ENCODE measurements at places on chromosomes 5 and 9. TPM values are rescaled to one million over a fixed set of nuclear protein-coding genes. Genes with fewer than 3 reads are reported as not detected.

- DNase-seq, result no peak
These were observed 21.4 kb downstream of the ZNF608 start for GRCh38 chr5:124725040-124725434.

The SOHLH1 gene
- polyA plus RNA-seq, result not detected

The FAM153A gene
- not detected for polyA plus RNA-seq

- no peak for DNase-seq
These were observed 31.3 kb upstream of the LMX1B start for GRCh38 chr9:126582427-126582826.

- no peak for DNase-seq
These were observed 33.8 kb upstream of the LECT2 start for GRCh38 chr5:135988546-135988945.

- DNase-seq, result no peak
These were observed 29.3 kb downstream of the ZDHHC11 start for GRCh38 chr5:821504-821903.

The OR1J2 gene
- polyA plus RNA-seq, result not detected

DNA sequence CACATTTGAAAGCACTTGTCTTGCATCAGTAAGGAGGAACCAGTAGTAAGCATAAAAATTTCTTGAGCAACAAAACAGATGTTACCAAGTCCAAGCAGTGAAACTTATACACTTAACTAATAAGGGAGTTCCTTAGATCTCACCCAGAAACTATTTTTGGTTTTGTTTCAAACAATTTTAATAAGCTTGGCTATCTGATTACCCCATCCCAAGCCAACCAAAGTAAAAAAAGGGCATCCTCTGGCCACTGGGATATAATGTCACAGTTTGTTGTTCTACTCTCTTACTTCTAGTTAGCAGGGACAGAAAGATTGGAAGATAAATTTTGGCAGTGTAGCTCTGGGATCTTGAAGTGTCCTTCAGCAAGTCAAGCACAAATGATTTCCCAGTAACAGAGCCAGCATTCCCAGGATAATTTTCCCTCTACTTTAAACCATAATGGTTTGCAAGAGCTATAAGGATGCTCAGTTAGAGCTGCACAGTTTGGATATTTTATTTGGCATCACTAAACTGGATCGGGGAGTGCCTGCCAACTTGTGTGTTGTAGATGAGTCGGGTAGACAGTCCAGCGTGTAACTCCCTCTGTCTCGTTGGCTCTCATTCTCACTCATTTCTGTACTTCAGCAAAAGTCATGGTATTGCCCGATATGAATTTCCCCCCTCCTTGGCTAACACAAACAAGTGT, 161.9 kb upstream of the HMHB1 start:
- no peak for DNase-seq

- DNase-seq, result no peak
These were observed at the start of gene ERAP2 for GRCh38 chr5:96876292-96876850. Gene ERAP2 (plus strand): TSS chr5:96876500. CDS start chr5:96879686, 3,186 bp downstream.

DNA sequence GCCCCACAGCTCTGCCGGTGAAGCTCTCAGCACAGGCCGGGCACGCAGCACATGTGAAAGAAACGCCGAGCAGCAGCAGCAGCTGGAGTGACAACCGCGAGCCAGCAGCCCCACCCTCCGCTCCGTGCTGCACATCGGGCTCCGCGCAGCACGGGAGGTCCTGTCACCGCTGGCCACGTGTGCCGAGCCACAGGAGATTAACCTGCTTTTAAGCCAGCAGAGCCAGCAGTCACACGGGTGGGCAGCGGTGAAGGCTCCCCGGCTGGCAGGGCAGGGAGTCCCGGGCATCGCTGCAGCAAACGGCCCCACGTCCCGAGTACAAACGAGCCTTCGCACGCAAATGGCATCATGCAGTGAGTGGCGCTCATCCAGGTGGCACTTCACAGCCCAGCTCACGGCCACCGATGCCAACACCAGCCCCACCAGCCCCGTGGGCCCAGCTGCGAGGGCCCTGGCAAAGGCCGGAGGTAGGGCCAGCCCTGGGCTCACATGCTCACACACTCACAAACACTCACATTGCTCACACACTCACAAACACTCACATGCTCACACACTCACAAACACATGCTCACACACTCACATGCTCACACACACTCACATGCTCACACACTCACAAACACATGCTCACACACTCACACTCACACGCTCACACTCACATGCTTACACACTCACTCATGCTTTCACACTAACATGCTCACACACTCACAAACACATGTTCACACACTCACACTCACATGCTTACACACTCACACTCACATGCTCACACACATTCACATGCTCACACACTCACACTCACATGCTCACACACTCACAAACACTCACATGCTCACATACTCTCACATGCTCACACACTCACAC, 11.1 kb downstream of the CCDC187 start:
- peak; percentile 67 for DNase-seq

The TMEM174 gene
- polyA plus RNA-seq, result not detected

GRCh38 chr5:158643840-158644239, 455.9 kb downstream of the EBF1 start:
- no peak for DNase-seq

The SLC4A9 gene
- polyA plus RNA-seq, result 0.02 TPM

GRCh38 chr5:160506006-160507004, 84.7 kb downstream of the PTTG1 start:
- peak; percentile 23 for DNase-seq

The OMD gene
- not detected for polyA plus RNA-seq

The NR2F1-AS1 gene
- 7.4 TPM for polyA plus RNA-seq

DNA sequence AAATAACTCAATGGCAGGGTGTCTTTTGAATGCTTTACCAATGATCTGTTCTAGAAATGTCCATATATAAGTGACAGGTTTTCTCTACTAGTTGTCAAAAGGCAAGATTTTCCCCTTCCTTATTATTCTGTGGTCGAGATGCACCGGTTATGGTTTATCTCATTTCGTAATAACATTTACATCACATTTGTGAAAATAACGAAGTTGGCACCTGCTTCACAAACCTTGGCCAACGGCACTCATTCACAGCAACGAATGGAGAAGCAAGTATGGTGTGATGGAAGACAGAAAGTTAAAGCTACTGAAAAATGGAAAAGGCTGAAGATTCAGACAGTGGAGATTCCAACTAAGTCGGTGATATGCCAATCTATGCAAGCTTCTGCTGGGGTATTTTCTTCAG, 235.8 kb downstream of the KCTD16 start:
- no peak for DNase-seq

GRCh38 chr5:54717459-54717858, 199.9 kb downstream of the SNX18 start:
- no peak for DNase-seq

The FCN1 gene
- polyA plus RNA-seq, result not detected

The CD274 gene
- polyA plus RNA-seq, result 25.8 TPM

DNA sequence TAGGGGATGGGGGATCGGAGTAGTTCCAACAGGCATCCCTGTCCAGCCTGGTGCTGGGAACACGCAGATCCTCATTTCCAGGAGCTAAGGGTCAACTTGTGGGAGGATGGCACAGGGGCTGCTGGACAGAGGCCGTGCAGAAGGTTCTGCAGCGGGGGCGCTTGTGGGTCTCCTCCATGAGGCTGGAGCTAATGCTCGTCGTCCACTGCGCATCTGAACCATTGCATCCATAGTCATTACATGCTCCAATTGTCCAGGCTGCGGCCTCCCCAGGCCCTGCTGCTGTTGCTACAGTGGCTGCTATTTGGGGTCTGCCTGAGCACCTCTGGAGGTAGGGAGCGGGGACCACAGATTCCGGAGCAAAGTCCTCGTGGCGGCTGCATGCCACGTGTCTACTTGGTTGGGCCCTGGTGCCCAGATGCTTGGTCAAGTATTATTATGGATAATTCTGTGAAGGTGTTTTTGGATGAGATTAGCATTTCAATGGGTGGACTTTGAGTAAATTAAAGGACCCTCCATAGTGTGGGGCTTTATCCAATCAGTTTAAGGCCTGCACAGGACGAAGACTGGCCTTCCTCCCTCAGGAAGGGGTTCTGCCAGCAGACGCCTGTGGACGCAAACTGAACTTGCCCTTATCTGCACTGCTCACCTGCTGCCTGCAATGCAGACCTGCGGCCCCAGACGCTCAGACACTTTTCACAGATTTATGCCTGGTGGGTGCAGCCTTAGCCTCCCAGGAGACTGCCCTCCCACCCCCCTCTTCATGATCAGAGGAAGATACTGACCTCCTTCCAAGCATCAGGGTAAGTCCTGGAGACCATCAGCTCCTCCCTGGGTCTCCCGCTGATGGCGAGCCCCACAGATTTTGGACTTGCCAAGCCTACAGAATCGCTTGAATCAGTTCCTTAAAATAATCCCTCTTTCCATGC, 127.5 kb upstream of the IRX4 start:
- no peak for DNase-seq

- DNase-seq, result no peak
These were observed 586.6 kb downstream of the DNAH5 start for GRCh38 chr5:13357929-13358328.

- DNase-seq, result no peak
These were observed 15.9 kb downstream of the RETREG1 start for GRCh38 chr5:16600946-16601345.

DNA sequence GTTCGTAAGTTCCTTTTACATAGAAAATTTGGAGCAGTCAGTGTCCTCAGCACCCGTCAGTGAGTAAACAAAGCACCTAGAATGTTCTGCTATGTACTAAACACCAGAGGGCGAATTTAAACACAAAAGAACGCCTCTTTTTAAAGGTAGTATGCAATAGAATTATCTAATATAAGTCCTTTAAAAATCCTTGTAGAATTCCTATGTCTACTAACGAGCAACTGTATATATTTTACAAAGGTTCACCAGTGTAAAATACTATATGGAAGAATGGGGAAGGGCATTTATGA, 499 bp upstream of the TMEM232 start:
- no peak for DNase-seq

DNA sequence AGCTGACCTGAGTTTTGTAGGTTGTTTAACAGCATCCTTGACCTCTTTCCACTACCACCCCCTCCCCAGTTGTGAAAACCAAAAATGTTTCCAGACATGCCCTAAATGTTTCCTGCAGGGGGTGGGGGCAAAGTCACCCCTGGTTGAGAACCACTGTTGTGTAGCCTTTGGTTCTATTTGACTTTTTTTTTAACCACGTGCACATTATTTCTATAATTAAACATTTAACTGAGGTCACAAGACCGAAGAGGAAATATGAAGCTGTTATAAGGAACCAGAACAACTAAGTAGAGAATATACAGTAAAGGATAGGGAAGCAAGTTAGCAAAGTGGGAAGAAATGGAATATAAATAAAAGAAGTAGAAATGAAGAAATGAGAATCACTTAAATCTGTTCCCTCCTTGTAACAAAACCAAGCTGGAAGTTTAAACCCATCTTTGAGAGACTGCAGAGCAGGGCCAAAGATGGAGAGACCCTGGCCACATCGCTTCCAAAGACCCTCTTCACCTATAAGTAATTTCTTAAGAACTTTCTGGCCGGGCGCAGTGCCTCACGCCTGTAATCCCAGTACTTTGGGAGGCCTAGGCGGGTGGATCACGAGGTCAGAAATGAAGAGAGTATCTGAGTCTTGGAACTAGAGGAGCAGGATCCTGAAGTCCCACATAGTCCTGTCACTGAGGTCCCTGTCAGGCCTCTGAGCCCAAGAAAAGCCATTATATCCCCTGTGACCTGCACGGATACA, 14.4 kb downstream of the SIT1 start:
- DNase-seq, result no peak

DNA sequence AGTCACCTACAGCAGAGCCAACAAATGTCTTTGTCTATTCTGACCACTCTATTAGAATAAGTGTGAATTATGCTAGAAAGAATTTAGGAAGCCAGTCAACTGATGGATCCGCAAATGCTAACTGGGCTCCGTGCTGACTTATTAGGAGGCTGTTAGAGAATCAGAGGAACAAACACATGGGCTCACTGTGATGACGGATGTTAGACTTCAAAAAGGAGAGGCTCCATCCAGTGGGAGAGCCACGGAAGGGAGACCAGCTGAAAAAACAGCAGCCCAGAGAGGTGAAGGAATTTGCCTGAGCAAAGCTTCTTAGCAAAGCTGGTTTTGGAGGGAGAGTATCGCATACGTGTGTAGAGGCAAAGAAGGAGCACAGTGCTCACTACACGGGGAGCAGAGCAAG, 5.8 kb upstream of the TGFBI start:
- no peak for DNase-seq

The GNA14 gene
- 0.26 TPM for polyA plus RNA-seq

GRCh38 chr9:108374626-108375025, 481.2 kb downstream of the ACTL7B start:
- DNase-seq, result no peak

The SLC23A1 gene
- not detected for polyA plus RNA-seq

DNA sequence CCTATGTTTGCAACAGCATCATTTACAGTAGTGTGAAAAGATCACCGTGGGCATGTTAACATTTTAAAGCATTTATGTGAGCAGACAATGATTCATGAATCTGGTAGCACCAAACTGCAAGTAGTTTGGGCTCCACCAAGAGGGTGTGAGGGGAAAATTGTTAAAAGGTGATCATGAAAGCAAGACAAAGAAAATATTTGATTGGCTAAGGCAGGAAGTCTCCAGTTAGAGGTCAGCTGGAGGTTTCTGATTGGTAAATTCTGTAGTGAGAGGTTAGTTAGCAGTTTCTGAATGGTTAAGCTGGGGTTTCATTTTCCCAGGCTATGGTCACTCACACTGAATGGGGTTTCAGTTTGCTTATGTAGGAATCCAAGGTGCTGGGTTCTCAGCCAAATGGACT, 13.5 kb upstream of the DRD1 start:
- no peak for DNase-seq

- DNase-seq, result no peak
These were observed 87.2 kb upstream of the CDH6 start for GRCh38 chr5:31106278-31106677.

- DNase-seq, result no peak
These were observed 17.7 kb downstream of the MARVELD2 start for GRCh38 chr5:69432412-69433206.

- no peak for DNase-seq
These were observed 9.2 kb downstream of the STC2 start for GRCh38 chr5:173318881-173319620.

- no peak for DNase-seq
These were observed 113.2 kb downstream of the DTWD2 start for GRCh38 chr5:118875131-118875530.
